ENCODE measurements at places on chromosomes 13 and 19. TPM values are rescaled to one million over a fixed set of nuclear protein-coding genes. Genes with fewer than 3 reads are reported as not detected.

FLT3LG gene
- total RNA-seq = 0.25 TPM

PGLYRP1 gene
- not detected for total RNA-seq

ELOF1 gene
- 9.8 TPM for total RNA-seq

GNG7 gene
- total RNA-seq = 7.4 TPM

DMKN gene
- total RNA-seq = 0.49 TPM

IL11 gene
- total RNA-seq = under 0.01 TPM

UHRF1 gene
- total RNA-seq = 4.7 TPM

SEMA6B gene
- 32.0 TPM for total RNA-seq

All from temporal lobe (tissue), 4 donors.